Activated CD4-positive, alpha-beta T cell treated with anti-CD3 and anti-CD28 coated beads, Interleukin-2, amount 10 ng/mL, durations not matched to agents 24 days and 14 days (primary cell): ENCODE measurements at places on chromosomes 2 and 18. TPM values are rescaled to one million over a fixed set of nuclear protein-coding genes. Genes with fewer than 3 reads are reported as not detected.

Gene RGPD3
- total RNA-seq, result 0.21 TPM in 2 replicates

Gene RAB12
- total RNA-seq, result 19.2 and 20.2 TPM in 2 replicates

DNA sequence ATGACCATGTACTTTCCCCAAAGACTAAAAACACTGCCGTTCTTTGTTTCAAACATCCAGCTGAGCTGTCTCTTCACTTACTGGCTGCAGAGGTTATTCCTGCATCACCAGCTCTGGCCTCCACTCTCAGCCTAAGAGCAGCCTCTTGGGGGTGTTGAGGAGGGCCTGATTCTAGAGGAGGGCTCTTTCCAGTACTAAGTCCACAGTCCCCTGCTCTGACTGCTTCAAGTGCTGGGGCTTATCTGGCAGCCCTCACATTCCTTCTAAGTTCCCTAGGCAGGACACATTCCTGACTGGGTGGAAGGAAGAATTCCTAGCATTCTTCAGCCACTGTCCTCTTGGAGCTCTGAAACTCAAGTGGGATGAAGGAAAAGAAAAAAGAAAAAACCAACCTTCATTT lies 32.9 kb upstream of the EHBP1 start:
- H3K4me1 ChIP-seq, result no peaks in the 10 kb centered on the region
- no peak overlapping the region for H3K4me3 ChIP-seq
- no peak overlapping the region for H3K27ac ChIP-seq
- no peak for DNase-seq
- no peaks in the 10 kb centered on the region for H3K36me3 ChIP-seq
- peaks cover 4% of the 10 kb centered on the region for H3K27me3 ChIP-seq

DNA sequence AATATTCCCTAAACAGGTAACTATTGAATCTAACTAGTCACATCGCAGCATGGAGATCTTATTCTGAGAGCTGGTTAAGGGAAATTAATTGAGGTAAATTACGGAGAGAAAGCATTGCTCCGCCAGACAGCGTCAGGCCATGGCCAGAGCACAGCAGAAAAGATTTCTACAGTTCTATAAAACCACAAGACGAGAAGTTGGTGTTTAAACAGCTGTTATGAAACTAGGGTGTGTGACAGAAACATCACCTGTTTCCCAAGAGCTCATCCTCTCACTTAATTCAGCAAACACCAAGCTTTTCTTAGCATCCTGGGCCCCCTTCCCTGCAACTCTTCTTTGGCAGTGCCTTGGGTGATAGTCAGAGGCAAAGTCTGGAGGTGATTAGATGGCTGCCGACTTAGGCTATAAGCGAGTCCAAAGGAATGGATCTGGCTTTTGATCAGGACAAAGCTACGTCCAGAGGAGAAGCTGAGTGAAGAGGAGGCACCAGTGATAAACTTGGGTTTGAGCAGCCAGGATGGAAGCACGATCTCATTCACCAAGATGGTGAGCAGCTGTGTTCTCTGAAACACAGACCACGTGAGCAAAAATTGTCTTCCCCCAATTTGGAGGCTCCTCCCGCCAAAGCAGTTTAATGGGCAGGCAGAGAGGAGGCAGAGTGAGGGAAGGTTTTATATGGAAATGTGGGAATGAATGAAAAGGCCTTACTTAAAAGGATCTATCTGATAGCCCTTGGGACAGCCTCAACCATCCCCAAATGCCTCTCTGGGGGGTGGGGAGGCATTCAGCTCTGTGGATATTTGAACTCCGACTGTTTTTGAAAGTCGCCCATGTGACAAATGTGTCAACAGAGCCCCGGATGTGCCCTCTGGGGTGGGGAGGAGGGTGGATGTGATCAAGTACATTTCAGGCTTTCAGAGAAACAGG lies 57.8 kb downstream of the PKDCC start:
- peak; percentile 93 for DNase-seq
- H3K4me1 ChIP-seq, result peaks cover 29% of the 10 kb centered on the region
- no peaks in the 10 kb centered on the region for H3K27me3 ChIP-seq
- no peak overlapping the region for H3K27ac ChIP-seq
- H3K4me3 ChIP-seq, result no peak overlapping the region

DNA sequence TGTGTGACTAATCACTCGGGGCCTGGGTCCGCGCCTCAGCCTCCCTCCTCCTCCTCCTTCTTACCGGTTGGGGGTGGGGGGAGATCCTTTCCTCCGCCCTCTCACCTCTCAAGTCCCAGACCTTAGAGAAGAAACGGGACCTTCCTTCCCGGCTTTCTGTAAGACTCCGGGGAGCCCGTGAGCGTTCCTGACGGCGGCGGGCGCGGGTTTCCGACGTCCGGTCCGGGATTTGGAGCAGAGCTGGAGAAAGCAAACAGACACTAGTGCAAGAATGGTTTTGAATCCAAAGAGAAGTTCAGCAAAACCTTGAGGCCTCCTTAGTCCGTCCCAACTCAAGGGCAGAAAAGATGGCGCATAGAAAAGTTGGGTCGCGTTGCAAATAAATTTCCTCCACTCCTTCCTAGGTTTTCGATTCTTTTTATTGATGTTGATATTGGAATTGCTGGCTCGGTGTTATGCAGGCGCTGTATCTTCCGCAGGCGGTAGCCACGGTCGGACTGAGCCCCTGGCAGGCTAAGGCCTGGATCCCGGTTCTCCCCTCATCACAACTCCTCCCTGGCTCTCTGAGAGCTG lies 2.0 kb downstream of the DLX1 start:
- peaks cover 32% of the 10 kb centered on the region for H3K4me1 ChIP-seq
- peak overlapping the region; percentile 58 for H3K4me3 ChIP-seq
- peaks cover 89% of the 10 kb centered on the region for H3K27me3 ChIP-seq
- peaks cover 16% of the 10 kb centered on the region for H3K36me3 ChIP-seq
- peak overlapping the region; percentile 88 for H3K27ac ChIP-seq

DNA sequence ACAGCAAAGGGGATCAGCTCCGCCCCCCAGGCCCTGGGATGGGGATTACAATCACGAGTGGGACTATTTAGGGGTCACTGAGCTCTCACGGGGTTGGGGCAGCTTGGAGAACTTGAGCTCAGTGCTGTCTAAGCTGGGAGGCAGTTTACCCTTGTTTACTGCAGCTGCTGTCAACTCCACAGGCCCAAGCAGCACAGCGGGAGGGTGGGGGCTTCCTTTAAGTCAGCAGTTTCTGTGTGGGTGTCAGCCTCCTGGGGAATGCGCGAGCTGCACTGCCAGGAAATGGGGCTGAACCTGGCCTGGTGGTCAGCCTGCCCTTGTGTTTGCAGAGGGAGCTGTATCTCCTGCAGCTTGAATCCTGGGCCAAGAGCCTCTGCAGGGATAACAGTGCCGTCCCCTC lies 29.8 kb downstream of the TOGARAM2 start:
- peaks cover 59% of the 10 kb centered on the region for H3K4me1 ChIP-seq
- H3K27ac ChIP-seq, result peak overlapping the region; percentile 80
- no peaks in the 10 kb centered on the region for H3K36me3 ChIP-seq
- DNase-seq, result peak; percentile 81

GRCh38 chr18:30623401-30624065 lies 419.0 kb downstream of the DSC3 start:
- no peak overlapping the region for H3K4me3 ChIP-seq
- H3K36me3 ChIP-seq, result no peaks in the 10 kb centered on the region
- no peak overlapping the region for H3K27ac ChIP-seq
- no peaks in the 10 kb centered on the region for H3K4me1 ChIP-seq
- H3K27me3 ChIP-seq, result no peaks in the 10 kb centered on the region

Gene PPP3R1
- total RNA-seq, result 83.5 and 83.8 TPM in 2 replicates

Gene FER1L5
- not detected in 2 replicates for total RNA-seq

GRCh38 chr18:40048886-40049650 lies 1906.0 kb upstream of the PIK3C3 start:
- H3K4me3 ChIP-seq, result no peak overlapping the region
- H3K4me1 ChIP-seq, result no peaks in the 10 kb centered on the region
- no peak overlapping the region for H3K27ac ChIP-seq
- H3K36me3 ChIP-seq, result no peaks in the 10 kb centered on the region
- DNase-seq, result no peak

Gene GKN1
- total RNA-seq, result not detected in 2 replicates

GRCh38 chr2:217467331-217467730 lies 535.5 kb downstream of the TNS1 start:
- no peaks in the 10 kb centered on the region for H3K27me3 ChIP-seq
- DNase-seq, result no peak
- H3K4me3 ChIP-seq, result no peak overlapping the region
- H3K4me1 ChIP-seq, result no peaks in the 10 kb centered on the region
- H3K36me3 ChIP-seq, result no peaks in the 10 kb centered on the region

GRCh38 chr2:12265646-12266045 lies 451.1 kb upstream of the TRIB2 start:
- DNase-seq, result no peak
- H3K36me3 ChIP-seq, result no peaks in the 10 kb centered on the region
- no peak overlapping the region for H3K4me3 ChIP-seq
- H3K4me1 ChIP-seq, result peaks cover 5% of the 10 kb centered on the region

DNA sequence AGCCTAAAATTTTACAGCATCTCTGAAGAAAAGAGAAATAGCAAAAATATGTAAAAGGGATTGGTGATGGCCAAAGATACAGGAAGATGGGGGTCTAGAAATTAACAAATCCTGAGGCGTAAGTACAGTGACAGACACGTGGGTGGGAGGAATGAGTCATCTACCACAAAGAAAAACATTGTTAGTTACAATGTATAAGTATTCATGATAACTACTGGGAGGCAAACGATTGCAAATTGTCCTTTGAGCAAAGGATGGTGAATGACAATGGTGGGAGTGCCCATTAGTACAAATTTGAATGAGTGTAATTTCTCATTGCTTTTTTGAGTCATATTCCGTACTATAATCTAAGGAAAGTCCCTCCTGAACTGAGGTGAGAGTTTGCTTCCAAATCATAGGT lies 809.0 kb upstream of the FAM98A start:
- H3K36me3 ChIP-seq, result no peaks in the 10 kb centered on the region
- no peaks in the 10 kb centered on the region for H3K4me1 ChIP-seq
- H3K27ac ChIP-seq, result no peak overlapping the region
- no peak for DNase-seq
- no peak overlapping the region for H3K4me3 ChIP-seq

Gene RTTN
- 25.5 and 28.2 TPM in 2 replicates for total RNA-seq

- no peak within 1 kb of the TSS for H3K4me3 ChIP-seq
- H3K4me1 ChIP-seq, result no peaks in the 10 kb centered on the region
- DNase-seq, result no peak
- H3K27me3 ChIP-seq, result peaks cover 38% of the 10 kb centered on the region
- no peak within 1 kb of the TSS for H3K27ac ChIP-seq
These were observed at the start of gene NOL4 for GRCh38 chr18:34224423-34225217. Gene NOL4, minus strand, starts transcription at chr18:34224913. Its CDS starts 1,660 bp downstream, at chr18:34223253.

GRCh38 chr18:48003426-48004349 lies 73.2 kb upstream of the SMAD2 start:
- peaks cover 3% of the 10 kb centered on the region for H3K4me1 ChIP-seq
- peaks cover 9% of the 10 kb centered on the region for H3K27me3 ChIP-seq
- no peaks in the 10 kb centered on the region for H3K36me3 ChIP-seq
- DNase-seq, result no peak
- no peak overlapping the region for H3K4me3 ChIP-seq

DNA sequence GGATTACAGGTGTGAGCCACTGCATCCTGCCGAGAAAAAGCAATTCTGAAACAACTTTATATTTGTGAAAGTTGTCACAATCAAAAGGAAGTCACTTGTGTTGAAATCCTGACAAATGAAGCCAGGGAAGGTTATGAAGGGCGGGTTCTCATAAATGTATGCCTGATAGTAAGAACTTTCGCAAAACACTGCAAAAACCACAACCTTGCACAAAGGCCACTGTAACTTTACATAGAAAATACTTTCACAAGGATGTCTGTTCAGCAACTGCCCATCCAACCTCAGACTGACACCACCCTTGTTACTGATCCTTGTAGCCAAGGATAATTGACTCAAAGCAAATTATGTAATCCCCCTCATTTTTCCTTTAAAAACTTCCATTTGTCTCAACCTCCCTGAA lies 90.6 kb downstream of the SLC4A3 start:
- H3K4me1 ChIP-seq, result no peaks in the 10 kb centered on the region
- no peaks in the 10 kb centered on the region for H3K36me3 ChIP-seq
- no peak overlapping the region for H3K27ac ChIP-seq

GRCh38 chr2:32558492-32558891 lies 69.4 kb upstream of the TTC27 start:
- peaks cover 27% of the 10 kb centered on the region for H3K36me3 ChIP-seq
- H3K27me3 ChIP-seq, result no peaks in the 10 kb centered on the region
- no peak overlapping the region for H3K27ac ChIP-seq
- no peak overlapping the region for H3K4me3 ChIP-seq
- DNase-seq, result no peak

Gene CIB4
- not detected in 2 replicates for total RNA-seq

DNA sequence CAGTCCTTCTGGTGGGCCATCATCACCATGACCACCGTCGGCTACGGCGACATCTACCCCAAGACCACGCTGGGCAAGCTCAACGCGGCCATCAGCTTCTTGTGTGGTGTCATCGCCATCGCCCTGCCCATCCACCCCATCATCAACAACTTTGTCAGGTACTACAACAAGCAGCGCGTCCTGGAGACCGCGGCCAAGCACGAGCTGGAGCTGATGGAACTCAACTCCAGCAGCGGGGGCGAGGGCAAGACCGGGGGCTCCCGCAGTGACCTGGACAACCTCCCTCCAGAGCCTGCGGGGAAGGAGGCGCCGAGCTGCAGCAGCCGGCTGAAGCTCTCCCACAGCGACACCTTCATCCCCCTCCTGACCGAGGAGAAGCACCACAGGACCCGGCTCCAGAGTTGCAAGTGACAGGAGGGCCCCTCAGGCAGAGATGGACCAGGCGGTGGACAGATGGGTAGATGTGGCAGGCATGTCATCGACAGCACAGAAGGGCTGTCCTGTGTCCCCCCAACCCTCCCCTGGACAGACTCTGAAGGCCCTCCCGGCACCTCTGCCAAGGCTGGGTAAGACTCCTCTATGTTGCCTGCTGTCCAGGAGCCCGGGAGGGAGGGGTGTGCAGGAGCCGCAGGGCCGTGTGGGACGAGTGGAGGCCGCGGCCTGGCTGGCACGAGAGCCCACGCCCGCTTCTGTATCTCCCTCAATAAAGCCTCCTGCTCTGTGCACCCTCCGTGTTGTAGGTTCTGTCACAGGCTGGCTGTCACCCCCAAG lies 2.0 kb downstream of the KCNF1 start:
- H3K4me1 ChIP-seq, result no peaks in the 10 kb centered on the region
- H3K4me3 ChIP-seq, result no peak overlapping the region
- H3K36me3 ChIP-seq, result no peaks in the 10 kb centered on the region
- H3K27ac ChIP-seq, result no peak overlapping the region

DNA sequence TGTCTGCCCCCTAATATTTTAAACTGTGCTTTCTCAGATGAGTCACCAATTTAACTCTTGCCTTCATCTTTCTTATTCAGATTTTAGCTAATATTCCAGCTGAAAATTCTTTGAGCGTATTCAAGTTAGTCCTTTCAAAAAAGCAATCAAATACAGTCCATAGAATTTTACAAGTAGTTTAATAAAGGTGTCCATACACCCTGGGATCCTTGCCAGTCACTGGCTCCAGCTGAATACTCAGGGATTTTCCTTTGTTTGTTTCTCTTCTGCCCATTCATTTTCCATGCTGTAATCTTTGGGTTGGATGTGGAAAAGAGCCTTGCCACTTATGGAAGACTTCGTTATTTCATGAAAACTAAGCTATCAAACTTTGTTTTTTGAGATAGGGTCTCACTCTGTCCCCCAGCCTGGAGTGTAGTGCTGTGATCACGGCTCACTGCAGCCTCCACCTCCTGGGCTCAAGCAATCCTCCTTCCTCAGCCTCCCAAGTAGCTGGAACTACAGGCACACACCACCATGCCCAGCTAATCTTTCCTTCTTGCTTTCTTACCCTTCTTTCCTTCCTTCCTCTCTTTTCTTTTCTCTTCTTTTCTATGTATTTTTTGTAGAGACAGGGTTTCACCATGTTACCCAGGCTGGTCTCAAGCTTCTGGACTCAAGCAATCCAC lies 34.0 kb downstream of the VSNL1 start:
- peaks cover 2% of the 10 kb centered on the region for H3K27me3 ChIP-seq
- no peaks in the 10 kb centered on the region for H3K36me3 ChIP-seq
- no peak overlapping the region for H3K4me3 ChIP-seq
- H3K27ac ChIP-seq, result no peak overlapping the region
- peaks cover 6% of the 10 kb centered on the region for H3K4me1 ChIP-seq

- no peak overlapping the region for H3K27ac ChIP-seq
- DNase-seq, result peak; percentile 94
These were observed 48.5 kb upstream of the LRPPRC start for GRCh38 chr2:44044281-44044720.
